IMR-90 (cell line): ENCODE measurements at places on chromosomes 16 and 17. TPM values are rescaled to one million over a fixed set of nuclear protein-coding genes. Genes with fewer than 3 reads are reported as not detected.

DNA sequence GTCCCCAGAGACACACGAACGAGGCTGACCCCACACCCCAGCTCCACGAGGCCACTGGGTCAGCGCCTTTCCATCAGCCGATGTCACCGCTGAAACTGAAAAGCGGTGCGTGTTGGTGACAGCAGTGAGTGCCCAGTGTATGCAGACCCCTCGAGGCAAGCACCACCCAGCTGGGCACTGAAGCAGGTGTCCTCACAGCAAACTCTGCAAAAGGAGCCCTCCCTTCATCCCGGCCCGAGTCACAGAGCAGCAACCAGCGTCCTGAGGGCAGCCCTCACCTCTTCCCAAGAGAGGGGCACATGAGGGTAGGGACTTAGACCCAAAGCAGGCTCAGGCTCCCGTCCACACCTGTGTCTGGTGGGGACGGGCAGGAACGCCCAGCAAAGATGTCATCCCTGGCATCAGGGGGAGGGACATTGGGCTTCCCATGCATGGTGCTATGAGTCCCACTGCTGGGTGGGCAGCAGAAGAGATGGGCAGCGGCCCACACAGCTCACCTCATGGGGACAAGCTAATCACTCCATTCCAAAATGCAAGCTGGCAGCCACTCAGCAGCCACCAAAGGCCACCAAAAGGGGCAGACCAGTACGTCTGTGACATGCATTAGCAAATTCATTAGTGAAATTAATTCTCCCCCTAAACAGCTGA is 49.2 kb downstream of the RBFOX3 start:
- H3K27ac ChIP-seq = no peak overlapping the region
- no peak for DNase-seq
- H3K36me3 ChIP-seq = no peaks in the 10 kb centered on the region
- no peaks in the 10 kb centered on the region for H3K4me1 ChIP-seq
- no peak overlapping the region for H3K4me3 ChIP-seq

- H3K4me3 ChIP-seq = no peak overlapping the region
- H3K4me1 ChIP-seq = no peaks in the 10 kb centered on the region
- DNase-seq = no peak
- no peak overlapping the region for H3K27ac ChIP-seq
Measured at GRCh38 chr16:77548151-77548550, 113.3 kb upstream of the ADAMTS18 start.

- H3K4me3 ChIP-seq = no peak overlapping the region
- peaks cover 3% of the 10 kb centered on the region for H3K4me1 ChIP-seq
- peaks cover 31% of the 10 kb centered on the region for H3K36me3 ChIP-seq
- no peak for DNase-seq
Measured at GRCh38 chr17:82439829-82440365, 10.7 kb downstream of the CYBC1 start.

GRCh38 chr16:68279726-68280558 is 15.6 kb downstream of the SLC7A6 start:
- H3K4me3 ChIP-seq = no peak overlapping the region
- H3K4me1 ChIP-seq = no peaks in the 10 kb centered on the region; the same call in 1 of the 2 replicates
- H3K27me3 ChIP-seq = no peaks in the 10 kb centered on the region
- H3K27ac ChIP-seq = no peak overlapping the region
- peaks cover 17% of the 10 kb centered on the region for H3K36me3 ChIP-seq
- no peak for DNase-seq

GRCh38 chr17:35807371-35808144 is 1.7 kb upstream of the TAF15 start:
- no peak overlapping the region for H3K27ac ChIP-seq
- H3K4me3 ChIP-seq = no peak overlapping the region
- peak; percentile 74 for DNase-seq
- H3K27me3 ChIP-seq = no peaks in the 10 kb centered on the region
- H3K36me3 ChIP-seq = no peaks in the 10 kb centered on the region
- peaks cover 10% of the 10 kb centered on the region for H3K4me1 ChIP-seq

GRCh38 chr17:1896243-1897104 is 66.7 kb downstream of the RPA1 start:
- peaks cover 33% of the 10 kb centered on the region for H3K36me3 ChIP-seq
- no peaks in the 10 kb centered on the region for H3K4me1 ChIP-seq
- DNase-seq = no peak
- no peak overlapping the region for H3K27ac ChIP-seq
- no peak overlapping the region for H3K4me3 ChIP-seq

DNA sequence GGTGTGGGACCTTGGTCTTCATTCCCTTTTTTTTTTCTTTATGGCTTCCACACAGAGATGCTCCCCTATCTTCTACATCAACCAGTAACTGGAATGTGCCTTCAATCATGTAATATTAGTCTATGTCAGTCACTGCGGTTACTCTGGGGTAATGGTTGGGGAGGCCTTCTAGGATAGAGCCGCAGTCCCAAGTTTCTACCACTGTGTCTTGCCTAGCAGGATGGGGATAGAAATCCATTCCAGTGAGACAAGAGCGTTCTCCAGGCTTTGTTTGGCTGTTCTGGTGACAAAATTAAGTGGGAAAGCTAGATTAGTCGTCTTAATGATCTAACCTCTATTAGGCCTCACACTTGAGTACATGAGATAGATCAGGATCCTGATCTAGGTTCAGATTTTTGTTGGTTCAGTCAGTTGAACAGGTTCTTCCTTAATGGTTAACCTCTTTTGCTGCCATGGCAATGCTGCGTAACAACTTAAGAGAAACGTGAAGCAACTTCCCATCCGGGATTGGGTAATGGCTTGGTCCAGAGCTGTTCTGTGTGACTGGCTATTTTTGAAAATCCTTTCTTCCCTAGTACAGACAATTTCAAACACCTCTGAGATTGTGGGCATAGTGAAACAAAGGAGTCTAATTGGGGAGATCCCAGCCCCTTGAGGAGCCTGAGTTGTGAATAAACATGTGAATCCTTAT is 8.7 kb downstream of the MSL1 start:
- H3K27ac ChIP-seq = no peak overlapping the region
- peaks cover 69% of the 10 kb centered on the region for H3K36me3 ChIP-seq
- H3K4me1 ChIP-seq = no peaks in the 10 kb centered on the region
- DNase-seq = no peak
- no peak overlapping the region for H3K4me3 ChIP-seq

- H3K4me1 ChIP-seq = peaks cover 15% of the 10 kb centered on the region
- DNase-seq = no peak
- H3K27me3 ChIP-seq = no peaks in the 10 kb centered on the region
- H3K27ac ChIP-seq = no peak overlapping the region
Measured at GRCh38 chr16:30539000-30539964, 4.6 kb upstream of the ZNF747 start.

DNA sequence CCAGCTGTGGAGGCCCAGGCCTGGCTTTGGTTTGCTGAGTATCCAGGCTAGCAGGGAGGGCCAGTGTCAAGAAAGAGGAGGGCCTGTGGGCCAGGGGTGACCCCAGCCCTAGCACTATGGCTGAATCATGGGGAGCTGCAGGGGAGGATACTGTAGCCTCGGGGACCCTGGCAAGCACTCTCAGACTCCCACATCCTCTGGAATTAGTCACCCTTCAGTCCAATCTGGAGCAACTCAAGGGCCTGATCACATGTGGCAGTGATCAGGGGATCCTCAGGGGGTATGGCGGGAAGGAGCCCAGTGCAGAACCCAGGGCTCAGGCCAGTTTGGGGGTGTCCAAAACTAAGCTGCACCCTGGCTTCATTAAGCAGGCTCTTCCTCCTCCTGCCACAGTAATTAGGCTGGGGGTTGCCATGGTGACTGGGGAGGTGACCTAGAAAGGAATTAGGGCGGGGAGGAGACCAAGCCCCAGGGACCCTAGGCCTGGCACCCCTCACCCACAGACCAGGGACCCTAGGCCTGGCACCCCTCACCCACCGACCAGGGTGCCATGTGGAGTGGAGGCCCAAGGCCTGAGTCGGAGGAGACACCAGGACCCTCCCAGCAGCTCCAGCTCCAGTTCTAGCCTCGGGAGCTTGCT is 5.8 kb downstream of the NLGN2 start:
- no peak overlapping the region for H3K27ac ChIP-seq
- H3K4me1 ChIP-seq = peaks cover 4% of the 10 kb centered on the region; the same call in 1 of the 2 replicates
- peaks cover 51% of the 10 kb centered on the region for H3K36me3 ChIP-seq
- no peaks in the 10 kb centered on the region for H3K27me3 ChIP-seq

DNA sequence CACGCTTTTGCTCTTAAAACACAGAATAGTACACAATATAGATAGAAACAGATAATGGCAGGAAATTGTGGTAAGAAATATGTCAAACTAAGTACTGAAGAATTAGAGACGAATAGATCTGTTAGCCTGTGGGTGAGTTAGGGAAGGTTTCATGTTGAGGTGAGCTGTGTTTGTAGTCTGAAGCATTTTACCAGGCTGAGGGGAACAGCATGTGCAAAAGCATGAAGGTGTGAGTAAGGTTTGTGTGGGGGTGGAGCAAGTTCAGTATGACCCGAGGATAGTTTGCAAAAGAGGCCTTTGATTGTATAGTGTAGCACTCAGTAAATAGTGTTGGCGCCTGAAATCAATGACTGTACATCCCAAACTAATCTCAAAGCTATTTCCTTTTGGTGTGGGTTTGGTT is 13.8 kb downstream of the IGSF6 start:
- no peak overlapping the region for H3K4me3 ChIP-seq
- peaks cover 9% of the 10 kb centered on the region for H3K4me1 ChIP-seq
- peak; percentile 66 for DNase-seq
- H3K27me3 ChIP-seq = no peaks in the 10 kb centered on the region
- no peak overlapping the region for H3K27ac ChIP-seq

- H3K36me3 ChIP-seq = no peaks in the 10 kb centered on the region
- no peak for DNase-seq
- H3K27me3 ChIP-seq = no peaks in the 10 kb centered on the region
- H3K4me3 ChIP-seq = no peak overlapping the region
- H3K4me1 ChIP-seq = no peaks in the 10 kb centered on the region
- H3K27ac ChIP-seq = no peak overlapping the region
Measured at GRCh38 chr16:74249254-74249653, 47.4 kb upstream of the PSMD7 start.

GRCh38 chr17:12037970-12038369 is 17.3 kb downstream of the MAP2K4 start:
- no peaks in the 10 kb centered on the region for H3K27me3 ChIP-seq
- no peak for DNase-seq
- no peak overlapping the region for H3K27ac ChIP-seq
- H3K4me1 ChIP-seq = peaks cover 2% of the 10 kb centered on the region
- H3K4me3 ChIP-seq = no peak overlapping the region
- H3K36me3 ChIP-seq = peaks cover 3% of the 10 kb centered on the region

DNA sequence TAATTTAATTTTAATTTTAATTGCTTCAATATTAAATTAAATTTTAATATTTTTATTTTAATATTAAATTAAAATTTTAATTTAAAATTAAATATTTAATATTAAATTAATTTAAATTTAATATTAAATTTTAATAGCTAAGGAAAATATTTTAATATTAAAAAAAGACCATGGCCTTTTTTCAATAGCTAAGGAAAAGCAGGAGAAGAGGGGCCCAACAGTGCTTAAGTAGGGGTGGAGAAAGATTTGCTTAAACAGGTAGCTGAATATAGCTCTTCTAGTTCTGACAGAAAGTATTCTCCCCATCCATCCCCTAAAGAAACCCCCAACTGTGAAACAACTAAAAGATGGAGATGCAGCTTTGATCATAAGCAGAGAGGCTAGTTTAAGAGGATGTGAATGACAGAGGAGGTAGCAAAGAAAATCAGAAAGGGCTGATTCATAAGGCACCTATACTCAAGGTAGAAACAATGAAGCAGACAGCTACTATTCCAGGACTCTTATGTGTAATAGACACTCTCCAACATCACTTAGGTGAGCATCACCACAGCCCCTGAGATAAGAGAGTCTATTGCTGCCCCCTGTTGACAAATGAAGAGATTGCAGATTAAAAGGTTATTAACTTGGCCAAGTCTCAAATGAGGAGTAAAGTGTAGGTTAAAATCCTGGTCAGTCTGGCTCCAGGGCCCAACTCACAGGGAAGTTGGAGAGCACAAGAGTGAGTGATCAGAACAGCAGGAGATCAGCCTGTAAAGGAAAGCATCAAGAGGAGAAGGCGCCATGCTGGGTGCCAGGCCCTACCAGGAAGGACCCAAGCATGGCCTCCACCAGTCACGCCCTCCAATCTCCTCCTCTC is 7.8 kb upstream of the RNASEK start:
- H3K36me3 ChIP-seq = peaks cover 24% of the 10 kb centered on the region
- no peak overlapping the region for H3K27ac ChIP-seq
- no peaks in the 10 kb centered on the region for H3K27me3 ChIP-seq
- H3K4me3 ChIP-seq = no peak overlapping the region
- H3K4me1 ChIP-seq = no peaks in the 10 kb centered on the region; the same call in 1 of the 2 replicates

GRCh38 chr16:11254913-11255736 is 879 bp downstream of the SOCS1 start:
- H3K36me3 ChIP-seq = peaks cover 31% of the 10 kb centered on the region
- peak; percentile 34 for DNase-seq
- peaks cover 21% of the 10 kb centered on the region for H3K4me1 ChIP-seq
- peak overlapping the region; percentile 87 for H3K4me3 ChIP-seq
- peak overlapping the region; percentile 72 for H3K27ac ChIP-seq

DNA sequence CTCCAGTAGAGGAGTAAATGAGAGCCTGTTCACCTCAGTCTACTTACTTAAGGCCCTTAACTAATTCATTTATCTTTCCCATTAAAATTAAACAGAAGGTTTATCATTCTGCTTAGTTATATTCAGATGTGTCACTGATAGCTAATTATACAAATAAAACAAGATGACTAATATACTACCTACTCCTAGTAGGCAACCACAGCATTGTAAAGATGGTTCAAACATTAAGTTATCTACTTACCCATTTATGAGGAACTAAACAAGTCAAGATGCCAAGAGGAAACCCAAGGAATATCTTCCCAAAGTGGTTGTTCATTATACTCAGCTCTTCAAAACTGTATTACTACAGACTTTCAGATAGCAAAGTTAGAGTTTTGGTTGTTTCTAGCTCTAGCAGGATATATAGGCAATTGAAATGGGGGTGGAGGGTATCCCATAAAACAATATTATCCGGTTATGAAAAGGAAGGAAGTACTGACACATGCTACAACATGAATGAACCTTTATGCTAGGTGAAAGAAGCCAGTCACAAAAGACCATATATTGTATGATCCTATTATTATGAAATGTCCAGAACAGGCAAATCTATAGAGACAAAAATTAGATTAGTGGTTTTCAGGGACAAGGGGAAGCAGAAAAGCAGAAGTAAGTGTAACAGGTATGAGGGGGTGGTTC is 56.5 kb downstream of the SPAG9 start:
- H3K4me3 ChIP-seq = no peak overlapping the region
- no peak overlapping the region for H3K27ac ChIP-seq
- no peaks in the 10 kb centered on the region for H3K36me3 ChIP-seq
- no peak for DNase-seq

Gene TAT
- not detected in 2 replicates for total RNA-seq

Gene POLR2A
- 56.4 and 56.6 TPM in 2 replicates for total RNA-seq

Gene CHAD
- not detected in 2 replicates for total RNA-seq

Gene OR4D1
- total RNA-seq = not detected in 2 replicates
